ENCODE measurements at places on chromosomes 12 and 14.
A peak's percentile ranks its signal among the peaks of the same experiment; 100 is the strongest.

DNA sequence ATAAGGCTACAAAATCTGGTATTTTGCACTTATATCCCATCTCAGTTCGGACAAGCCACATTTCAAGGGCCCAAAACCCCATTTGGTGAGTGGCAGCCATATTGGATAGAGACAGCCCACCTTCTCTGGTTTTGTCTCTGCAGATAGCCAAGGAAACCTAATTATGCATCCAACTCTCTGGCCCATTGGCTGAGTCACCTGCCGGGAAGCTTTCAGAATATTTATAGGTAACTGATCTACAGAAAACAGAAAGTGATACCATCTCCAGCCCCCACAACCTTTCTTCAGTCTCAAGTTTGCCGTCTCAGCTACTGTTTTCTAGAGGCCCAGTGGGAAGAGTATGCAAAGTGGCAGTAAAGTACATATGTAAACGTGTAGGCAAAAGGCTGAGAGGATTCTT, 33.7 kb upstream of the PPP1CC start:
- DNase-seq = peak; percentile 49

- no peak for DNase-seq
These were observed 97.8 kb downstream of the SCARB1 start for GRCh38 chr12:124765581-124766489.

- no peak for DNase-seq
These were observed 27.2 kb upstream of the ALG10 start for GRCh38 chr12:33994857-33995808.

DNA sequence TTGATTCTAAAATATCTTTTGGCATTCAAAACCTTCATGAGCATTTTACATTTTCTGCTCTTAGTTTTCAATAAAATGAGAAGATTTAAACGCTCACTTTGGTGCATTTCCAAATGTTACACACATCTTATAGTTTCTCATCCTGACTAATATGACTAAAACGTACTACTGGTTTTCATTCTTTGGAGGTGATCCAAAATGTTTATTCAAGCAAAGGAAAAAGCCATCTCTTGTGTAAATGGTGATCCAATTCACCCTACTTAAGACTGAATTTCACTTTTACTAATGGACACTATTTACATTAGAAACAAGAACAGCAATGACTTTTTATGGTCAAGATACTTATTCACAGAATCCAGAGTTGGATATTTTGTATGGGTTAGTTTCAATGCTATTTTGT, 86.6 kb downstream of the KITLG start:
- DNase-seq = no peak

DNA sequence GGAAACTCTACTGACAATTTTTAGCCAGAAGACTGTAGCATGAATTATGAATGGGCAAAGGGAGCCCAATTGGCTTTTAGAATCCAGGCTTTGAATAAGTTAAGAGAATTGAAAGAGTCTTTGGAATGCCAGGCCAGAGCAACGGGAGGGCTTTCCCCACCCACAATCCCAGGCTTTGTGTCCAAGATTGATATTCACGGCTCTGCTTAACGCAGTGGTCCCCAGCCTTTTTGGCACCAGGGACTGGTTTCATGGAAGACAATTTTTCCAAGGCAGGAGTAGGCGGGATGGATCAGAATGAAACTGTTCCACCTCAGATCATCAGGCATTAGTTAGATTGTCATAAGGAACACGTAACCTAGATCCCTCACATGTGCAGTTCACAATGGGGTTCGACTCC, 79.6 kb downstream of the EPS8 start:
- no peak for DNase-seq

DNA sequence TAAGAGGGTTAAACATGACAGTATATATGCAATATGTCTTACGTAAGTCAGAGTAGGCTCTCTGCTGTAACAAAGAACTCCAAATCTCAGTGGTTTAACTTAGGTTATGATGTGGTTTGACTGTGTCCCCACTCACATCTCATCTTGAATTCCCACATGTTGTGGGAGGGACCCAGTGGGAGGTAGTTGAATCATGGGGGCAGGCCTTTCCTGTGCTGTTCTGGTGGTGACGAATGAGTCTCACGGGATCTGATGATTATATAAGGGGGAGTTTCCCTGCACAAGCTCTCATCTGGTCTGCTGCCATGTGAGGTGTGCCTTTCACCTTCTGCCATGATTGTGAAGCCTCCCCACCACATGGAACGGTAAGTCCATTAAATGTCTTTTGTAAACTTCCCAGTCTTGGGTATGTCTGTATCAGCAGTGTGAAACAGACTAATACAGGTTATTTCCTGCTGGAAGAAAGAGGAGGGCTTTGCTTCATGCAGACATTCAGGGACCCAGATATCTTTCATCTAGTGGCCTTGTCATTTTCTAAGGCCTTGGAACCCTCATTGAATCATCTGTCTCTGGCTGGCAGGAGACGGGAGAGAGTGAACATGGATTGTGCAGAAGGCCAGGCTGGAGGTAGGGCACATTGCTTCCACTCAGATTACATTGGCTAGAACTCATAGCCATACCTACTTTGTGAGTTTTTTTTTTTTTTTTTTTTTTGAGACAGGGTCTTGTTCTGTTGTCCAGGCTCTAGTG, 96.1 kb downstream of the CRADD start:
- no peak for DNase-seq

- DNase-seq = no peak
These were observed 1.2 kb downstream of the DYRK2 start for GRCh38 chr12:67649570-67650387.

DNA sequence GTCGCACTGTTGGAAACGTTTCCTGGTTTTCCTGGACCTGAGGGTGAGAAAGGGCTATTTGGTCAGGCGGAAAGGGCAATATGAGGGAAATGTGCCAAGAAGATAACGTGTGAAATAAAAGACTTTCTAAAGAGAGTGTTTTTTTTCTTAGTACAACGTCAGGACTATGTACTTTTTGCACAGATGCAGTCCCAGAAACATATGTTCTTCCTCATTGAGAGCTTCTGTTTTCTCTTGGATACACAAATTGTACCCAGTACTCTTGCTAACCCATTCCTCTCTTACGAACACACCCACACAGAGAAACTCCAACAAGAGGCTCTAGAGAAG, 669 bp upstream of the PKP2 start:
- no peak for DNase-seq

DNA sequence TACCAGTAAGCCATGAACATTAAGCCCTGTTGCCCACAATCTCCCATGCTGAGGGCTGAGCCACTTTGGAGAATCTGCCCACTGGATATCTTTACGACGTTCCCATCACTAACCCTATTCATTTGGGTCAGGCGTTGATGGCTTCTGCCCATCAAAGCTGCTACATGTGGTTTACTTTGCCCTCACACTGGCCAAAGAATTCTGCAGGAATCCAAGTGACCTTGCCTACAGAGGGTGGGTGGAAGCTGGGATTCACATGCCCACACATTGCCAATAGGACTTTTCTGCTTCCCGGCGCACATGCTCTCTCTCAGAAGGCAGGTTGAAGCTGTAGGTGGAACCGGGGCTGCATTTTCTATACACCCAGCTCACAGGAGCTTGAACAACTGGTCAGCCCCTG, 28.3 kb downstream of the OAS2 start:
- DNase-seq = no peak

DNA sequence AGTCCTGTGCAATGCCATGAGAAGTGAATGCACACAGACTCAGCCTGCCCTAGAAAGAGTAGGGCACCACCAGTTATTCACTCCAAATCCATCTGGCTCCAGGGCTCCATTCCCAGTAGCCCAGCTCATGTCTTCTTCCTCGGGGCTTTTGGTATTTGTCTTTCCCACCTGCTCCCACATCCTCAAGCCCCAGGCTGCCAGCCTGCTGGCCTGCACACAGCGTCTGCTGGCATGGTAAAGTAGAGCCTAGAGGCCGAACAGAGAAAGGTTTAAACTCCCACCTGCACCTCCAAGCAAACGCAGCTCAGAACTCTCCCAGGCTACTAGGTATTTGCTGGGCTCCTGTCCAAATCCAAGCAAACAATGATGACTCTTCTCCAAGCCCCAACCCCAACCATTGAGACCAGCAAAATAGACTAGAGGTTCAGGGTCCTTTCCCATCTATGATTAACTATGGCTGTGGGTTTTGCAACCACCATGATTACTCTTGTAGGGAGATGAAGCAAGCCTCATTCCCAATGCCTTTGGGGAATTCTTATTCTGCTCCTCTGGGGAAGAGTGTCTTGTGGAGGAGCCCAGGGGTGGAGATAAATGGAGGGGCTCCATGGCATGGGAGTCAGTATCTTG, 5.2 kb upstream of the VDR start:
- DNase-seq = no peak

- DNase-seq = no peak
These were observed 1.5 kb downstream of the KRT75 start for GRCh38 chr12:52432559-52433207.

GRCh38 chr12:12238605-12239004, 28.2 kb downstream of the LRP6 start:
- no peak for DNase-seq

GRCh38 chr12:46786774-46787173, 39.0 kb downstream of the SLC38A4 start:
- DNase-seq = no peak

DNA sequence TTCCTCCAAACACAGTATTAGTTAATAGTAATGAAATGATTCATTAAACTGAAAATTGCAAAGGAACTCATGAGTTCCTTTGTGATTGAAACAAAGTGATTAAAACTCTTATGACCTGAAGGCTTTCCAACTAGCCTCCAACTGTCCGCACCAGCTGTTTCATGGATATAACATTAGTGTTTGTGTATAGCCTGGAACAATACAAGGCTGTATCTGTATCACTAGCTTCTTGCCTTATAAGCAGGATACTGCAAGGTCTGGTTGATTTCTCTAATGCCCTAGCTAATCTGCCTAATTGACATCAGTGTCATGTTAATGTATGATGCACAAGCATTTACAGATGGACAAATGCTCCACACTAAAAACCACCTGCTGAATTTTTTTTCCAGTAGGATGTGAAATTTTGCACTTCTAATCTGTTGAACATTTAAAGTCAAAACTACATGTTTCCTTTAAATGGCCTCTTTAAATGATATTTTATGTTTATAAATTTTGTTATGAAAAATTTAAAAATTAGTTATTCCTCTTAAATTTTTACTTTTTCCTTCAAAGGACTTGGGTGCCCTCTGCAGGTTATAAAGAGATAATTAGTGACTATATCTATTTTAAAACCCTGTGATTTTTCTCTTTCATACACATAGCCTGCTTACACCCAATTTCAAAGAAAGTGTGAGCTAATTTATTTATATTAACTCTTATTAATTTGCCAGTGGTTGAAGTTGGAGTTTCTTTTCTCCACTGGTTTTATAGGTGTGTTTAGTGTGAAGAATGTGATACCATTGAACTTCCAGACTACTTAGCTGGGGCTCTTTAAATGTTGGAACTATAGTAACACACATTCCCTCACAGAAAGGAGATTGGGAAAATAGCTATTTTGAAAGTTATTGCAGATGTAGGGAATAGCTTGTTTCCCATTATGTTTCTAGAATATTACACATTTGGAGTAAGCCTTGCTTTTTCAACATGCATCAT, 25.4 kb downstream of the AP5M1 start:
- no peak for DNase-seq

- no peak for DNase-seq
These were observed 193.9 kb downstream of the C12orf42 start for GRCh38 chr12:103301642-103302591.

GRCh38 chr12:56951582-56952339, 5.6 kb downstream of the RDH16 start:
- DNase-seq = no peak

DNA sequence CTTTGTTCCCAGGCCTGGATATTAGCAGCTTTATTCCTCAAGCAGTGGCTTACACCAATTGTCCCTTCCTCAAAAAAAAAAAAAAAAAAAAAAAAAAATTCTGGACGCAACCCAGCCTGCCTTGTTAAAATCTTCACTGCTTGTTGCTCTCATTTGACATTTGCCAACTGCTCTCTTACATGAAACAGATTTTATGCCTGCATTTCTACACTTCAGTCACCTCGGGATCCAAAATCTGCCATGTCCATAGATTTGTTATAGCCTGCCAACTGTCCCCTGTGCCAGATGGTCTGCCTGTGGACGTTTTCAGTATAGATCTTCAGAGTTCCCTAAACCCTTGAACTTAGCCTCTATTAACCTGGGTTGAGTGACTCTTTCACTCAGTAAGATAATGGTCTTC, 651.5 kb downstream of the FSCB start:
- DNase-seq = no peak

- no peak for DNase-seq
These were observed 56.3 kb downstream of the GPHB5 start for GRCh38 chr14:63262446-63262845.

Measured in stimulated activated CD4-positive, alpha-beta T cell treated with anti-CD3 and anti-CD28 coated beads, TNF-alpha, amount 100 ng/mL, for 4 hours (primary cell).